ENCODE measurements at places on chromosomes 6 and 20.

DNA sequence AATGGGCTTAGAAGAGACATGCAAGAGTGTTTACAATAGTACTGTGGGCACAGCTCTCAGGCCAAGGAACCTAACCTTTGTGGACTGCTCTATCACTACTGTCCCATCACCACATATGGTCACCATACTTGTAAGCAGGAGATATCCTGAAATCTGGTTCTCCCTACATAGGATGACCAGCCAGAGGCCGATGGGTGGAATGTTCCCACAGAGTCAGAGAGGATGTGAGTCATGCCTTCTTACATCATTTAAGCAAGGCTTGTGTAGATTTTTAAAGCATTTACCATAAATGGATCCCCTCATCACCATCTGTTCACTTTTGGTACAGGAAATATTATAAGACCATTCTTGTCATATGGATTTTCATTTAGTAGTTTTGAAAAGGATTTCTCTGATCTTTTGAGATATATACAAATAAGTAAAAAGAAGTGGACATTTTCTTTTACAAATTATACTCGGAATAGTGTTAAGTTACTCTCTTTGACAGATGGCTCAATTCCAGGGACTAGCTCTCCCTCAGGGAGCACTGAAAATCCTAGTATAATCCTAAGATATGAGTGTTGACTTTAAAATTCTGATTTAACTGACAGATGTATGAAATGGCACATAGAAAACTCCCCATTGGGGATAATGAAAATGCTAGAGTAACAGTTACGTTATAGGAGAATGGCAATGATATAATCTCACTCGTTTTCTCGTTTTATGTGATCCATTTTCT lies 6.6 kb downstream of the HTR1B start:
- no peak for DNase-seq

DNA sequence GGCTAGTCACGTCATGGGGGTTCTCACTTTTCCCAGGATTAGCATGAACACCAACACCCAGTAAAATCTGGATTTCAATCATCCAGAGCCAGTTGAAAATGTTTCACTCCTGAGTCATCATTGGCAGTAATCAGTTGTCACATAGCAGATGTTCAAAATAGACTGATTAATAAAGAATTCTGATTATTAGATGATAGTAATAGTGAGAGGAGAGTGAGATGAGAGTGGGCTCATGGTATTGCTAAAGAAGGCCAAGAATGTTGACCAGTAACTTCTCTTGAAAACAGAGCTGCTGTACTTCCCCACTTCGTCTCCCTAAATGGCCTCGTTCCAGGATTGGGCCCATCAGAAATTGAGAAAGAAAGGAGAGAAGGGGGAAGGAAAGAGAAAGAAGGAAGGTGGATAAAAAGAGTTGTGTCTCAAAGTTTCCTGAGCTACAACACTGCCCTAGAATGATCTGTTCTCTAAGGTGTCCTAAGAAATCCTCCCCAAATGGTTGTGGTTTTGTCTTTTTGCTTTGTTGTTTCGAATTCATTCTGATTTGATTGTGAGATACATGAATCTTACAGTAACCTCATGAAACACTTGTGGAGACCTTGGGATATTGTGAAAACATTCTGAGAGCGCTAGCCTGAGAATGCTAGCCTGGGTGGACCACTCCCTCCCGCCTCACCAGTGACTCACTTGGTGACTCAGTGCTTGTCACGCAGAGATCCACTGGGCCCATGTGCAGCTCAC lies 502.2 kb upstream of the JARID2 start:
- no peak for DNase-seq

DNA sequence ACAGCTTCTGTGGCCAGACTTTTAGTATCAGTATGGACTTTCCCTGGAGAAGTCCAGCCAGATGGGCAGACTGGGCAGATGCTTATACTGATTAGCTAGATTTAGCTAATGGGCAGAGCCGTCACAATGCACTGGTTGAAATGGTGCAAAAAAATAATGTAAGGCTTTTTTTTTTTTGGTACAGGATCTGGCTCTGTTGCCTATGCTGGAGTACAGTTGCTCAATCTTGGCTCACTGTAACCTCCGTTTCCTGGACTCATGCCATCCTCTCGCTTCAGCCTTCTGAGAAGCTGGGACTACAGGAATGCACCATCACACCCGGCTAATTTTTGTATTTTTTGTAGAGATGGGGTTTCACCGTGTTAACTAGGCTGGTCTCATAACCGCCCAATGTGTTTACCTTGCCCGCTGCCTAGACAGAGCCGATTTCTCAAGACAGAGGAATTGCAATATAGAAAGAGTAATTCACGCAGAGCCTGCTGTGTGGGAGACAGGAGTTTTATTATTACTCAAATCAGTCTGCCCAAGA lies 16.4 kb upstream of the KIFC1 start:
- no peak for DNase-seq

DNA sequence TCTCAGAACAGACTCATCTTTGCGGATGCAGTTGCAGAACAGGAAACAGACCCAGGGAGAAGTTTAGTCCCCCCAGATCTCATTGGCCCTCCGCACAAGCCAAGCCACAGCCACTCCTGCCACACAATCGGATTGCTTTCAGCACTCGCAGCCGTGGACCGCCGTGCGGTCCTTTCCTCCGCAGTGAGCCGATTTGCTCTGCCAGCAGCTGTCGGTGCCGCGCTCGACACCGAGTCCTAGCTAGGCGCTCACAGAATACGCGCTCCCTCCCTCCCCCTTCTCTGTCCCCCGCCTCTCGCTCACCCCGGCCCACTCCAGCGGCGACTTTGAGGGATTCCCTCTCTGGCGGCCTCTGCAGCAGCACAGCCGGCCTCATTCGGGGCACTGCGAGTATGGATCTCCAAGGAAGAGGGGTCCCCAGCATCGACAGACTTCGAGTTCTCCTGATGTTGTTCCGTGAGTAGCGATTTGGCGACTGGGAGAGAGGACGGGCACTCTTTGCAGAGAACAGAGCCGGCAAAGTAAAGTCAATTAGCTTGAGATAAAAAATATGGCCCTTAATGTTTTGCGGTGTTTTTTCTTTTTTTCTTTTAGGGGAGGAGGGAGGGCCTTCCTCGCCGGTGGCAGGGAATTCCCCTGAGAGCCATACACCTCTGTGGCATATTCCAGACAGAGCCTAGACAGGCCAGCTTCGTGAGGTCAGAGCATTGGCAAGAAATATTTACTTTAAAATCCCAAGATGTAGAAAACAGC lies at the start of gene LAMP5:
Gene LAMP5 (plus strand): TSS at position 130 of the 753 bp plus-strand sequence. CDS start 263 bp downstream, at position 393.
- no peak for DNase-seq

DNA sequence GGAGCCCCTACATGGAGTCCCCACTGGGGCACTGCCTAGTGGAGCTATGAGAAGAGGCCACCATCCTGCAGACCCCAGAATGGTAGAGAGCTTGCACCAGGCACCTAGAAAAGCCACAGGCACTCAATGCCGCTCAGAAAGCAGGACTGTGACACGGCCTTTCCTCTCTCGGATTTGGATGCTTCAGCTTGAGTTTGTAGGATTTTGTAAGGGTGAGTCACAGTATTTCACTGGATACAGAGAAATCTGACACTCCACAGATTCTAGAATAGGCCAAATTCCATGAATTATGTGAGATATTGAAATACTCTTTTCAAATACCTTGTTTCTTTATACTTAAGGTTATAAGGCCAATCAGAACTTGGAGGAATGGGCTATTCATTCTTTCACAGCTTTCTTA lies 424.5 kb downstream of the HTR1B start:
- DNase-seq, result no peak

GRCh38 chr6:160921095-160921494 lies 70.5 kb upstream of the MAP3K4 start:
- no peak for DNase-seq

GRCh38 chr6:114577109-114577508 lies 234.3 kb upstream of the HS3ST5 start:
- DNase-seq, result no peak

DNA sequence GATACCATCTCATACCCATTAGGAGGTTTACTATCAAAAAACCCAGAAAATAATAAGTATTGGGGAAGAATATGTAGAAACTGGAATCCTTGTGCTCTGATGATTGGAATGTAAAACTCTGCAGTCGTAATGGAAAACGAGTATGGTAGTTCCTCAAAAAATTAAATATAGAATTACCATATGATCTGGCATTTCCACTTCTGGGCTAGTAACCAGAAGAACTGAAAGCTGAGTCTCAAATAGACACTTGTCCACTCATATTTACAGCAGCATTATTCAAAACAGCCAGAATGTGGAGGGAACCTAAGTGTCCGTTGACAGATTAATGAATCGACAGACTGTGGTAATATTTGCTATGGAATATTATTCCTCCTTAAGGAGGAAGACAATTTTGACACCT lies 44.3 kb downstream of the FOXC1 start:
- no peak for DNase-seq

GRCh38 chr6:21942897-21943296 lies 349.3 kb downstream of the SOX4 start:
- DNase-seq, result no peak

DNA sequence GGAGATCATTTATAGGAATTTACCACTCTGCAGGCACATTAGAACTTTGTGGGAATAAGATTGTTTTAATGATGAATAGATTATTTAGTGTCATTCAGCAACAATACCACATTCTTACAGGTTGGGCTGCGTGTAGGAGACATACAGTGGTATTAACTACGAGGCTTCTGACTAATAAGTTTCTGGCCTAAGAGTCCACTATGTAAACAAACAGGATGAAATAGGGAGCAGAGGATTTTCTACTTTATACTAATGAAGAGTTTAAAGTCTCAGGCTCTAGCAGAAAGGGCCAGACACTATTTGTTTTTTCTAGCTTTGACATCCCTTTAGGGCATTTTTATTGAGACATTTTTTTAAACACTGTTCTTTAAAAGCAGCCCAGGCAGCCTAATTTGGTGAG lies 75.6 kb downstream of the SLC24A3 start:
- DNase-seq, result no peak

DNA sequence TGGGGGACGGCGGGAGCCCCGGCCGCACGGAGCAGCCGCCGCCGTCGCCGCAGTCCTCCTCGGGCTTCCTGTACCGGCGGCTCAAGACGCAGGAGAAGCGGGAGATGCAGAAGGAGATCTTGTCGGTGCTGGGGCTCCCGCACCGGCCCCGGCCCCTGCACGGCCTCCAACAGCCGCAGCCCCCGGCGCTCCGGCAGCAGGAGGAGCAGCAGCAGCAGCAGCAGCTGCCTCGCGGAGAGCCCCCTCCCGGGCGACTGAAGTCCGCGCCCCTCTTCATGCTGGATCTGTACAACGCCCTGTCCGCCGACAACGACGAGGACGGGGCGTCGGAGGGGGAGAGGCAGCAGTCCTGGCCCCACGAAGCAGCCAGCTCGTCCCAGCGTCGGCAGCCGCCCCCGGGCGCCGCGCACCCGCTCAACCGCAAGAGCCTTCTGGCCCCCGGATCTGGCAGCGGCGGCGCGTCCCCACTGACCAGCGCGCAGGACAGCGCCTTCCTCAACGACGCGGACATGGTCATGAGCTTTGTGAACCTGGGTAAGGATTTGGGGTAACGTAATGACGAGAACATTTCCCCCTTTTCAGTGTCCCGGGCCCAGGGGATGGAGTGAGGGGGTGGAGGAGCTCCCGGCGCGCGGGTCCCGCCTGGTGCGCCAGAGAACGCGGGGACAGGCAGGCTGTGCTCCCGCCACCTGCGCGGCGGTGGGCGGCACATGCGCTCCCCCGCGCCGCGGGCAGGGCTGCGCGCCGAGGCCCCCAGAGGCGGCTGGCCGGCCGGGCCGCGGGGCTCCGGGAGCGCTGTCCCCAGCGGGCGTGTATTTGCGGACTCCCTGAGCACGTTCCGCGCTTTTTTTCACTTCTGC lies 1.4 kb downstream of the BMP6 start:
- DNase-seq, result no peak

DNA sequence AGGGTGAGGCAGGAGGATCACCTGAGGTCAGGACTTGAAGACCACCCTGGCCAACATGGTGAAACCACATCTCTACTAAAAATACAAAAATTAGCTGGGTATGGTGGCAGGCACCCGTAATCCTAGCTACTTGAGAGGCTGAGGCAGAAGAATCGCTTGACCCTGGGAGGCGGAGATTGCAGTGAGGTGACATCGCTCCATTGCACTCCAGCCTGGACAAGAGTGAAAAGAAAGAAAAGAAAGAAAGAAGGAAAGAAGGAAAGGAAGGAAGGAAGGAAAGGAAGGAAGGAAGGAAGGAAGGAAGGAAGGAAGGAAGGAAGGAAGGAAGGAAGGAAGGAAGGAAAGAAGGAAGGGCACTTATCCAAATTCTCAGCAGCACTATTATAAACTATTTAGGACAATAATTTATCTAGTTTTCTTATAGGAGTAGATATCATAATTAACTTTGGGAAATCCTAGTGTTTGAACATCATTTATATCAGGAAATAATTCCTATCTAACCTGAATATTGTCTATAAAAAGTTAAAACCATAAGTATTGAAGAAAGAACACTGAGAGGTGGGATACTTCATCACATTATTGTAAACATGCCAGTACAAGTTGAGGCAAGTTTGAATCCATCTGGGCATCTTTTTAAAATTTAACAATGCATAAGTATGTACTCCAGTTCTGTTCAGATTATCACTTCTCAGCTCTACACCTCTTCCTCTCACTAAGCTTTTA lies 305.5 kb downstream of the SLC35F1 start:
- DNase-seq, result no peak

- DNase-seq, result no peak
Observed at GRCh38 chr6:132571774-132572173, 1.7 kb downstream of the TAAR6 start.

GRCh38 chr20:57678340-57678739 lies 31.5 kb downstream of the PMEPA1 start:
- DNase-seq, result no peak

GRCh38 chr6:5427586-5427985 lies 166.3 kb downstream of the FARS2 start:
- DNase-seq, result no peak

GRCh38 chr20:62784497-62784896 lies 11.8 kb upstream of the MRGBP start:
- no peak for DNase-seq

GRCh38 chr6:26122005-26122388 lies 34.8 kb downstream of the HFE start:
- no peak for DNase-seq

DNA sequence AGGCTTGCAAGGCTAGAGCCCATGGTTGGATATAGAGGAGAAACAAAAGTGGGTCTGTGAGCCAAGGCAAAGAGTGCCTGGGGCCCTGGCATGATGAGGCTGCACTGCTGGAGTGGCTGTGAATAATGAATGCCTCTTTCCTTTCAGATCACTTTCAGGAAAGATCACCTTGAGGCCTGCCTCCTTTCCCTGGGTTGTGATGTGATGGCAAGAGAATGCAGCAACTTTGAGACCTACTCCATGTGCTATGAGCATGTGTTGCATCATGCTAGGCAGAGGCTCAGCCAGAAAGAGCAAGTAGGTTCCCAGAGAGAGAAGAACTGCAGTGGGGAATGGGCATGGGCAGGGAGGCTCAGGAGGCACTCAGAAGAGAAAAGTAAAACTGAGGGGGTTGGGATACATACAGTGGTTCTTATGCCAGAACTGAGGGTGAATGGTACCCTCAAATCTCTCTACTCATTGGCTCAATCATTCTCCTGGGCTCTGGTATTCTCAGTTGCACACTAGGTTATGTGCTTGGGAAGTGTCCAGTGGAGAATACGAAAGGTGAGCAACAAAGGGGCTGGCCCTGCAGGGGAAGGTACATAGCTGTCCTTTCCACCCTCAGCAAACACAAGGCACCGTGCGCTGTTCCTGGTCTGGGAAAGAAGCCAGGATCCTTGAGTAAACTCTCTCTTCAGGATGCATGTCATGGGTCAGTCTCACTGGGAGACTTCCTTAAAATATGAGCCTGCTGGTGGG lies 45.9 kb downstream of the CD164 start:
- DNase-seq, result no peak

GRCh38 chr6:74731204-74731603 lies 474.6 kb downstream of the COL12A1 start:
- DNase-seq, result no peak

All from cortex of kidney (tissue), 1 donor.